Retina (tissue), 1 donor: ENCODE measurements at places on chromosomes 13 and 19.

- DNase-seq: no peak
Measured at GRCh38 chr13:30923418-30923817, 9.0 kb upstream of the TEX26 start.

DNA sequence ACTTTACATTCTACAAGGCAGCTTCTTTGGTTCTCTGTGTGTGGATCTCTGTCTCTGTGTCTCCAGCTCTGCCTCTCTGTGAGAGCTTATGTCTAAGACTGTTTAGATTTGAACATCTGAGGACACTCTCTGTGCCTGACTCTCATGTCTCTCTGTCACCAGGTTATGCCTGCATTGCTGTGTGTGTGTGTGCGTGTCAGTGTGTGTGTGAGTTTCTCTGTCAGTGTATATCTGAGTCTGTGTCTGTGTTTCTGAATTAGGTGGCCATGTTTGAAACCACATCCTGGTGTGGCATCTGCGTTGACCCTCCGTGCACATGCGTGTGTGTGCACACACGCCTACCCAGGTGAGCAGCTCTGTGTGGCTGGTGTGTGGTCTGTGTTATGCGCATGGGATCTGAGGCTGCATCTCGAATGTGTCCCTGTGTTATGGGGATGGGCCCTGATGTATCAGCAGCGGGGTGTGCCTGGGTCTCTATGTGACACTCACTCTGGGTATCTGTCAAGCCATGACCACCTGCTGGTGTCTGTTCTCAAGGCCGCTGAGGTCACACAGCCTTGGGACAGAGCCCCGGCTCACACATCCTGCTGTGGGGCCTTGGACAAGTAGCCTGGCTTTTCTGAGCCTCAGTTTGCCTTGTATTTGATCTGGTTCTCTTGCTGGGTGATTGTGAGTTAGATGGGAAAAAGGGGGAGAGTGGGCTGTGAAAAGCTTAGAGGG is 6.7 kb downstream of the ATP1A3 start:
- no peak for DNase-seq

DNA sequence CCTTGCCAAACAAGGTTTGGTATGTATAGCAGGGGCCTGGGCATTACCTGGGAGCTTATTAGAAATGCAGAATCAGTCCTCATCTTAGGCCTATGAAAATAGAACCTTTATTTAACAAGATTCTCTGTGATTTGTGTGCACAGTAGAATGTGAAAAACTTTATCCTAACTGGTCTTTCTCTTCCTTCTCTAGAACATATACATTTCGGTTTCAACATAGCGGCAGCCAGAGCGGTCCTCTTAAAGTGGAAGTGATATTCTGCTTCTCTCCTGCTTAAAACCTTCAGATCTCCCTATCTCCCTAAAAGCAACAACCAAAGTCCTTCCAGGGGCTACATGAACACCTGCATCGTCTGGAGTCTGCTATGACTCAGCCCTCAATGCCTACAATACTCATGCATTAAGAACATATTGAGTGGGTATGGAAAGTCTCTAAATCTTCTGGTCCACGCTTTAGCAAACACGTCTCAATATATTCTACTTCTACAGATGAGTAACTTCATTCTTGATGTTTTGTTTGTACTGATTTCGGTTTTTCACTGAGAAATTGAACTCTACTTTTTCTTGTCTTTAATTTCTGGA is 84.5 kb downstream of the SPRY2 start:
- no peak for DNase-seq

GRCh38 chr13:88176231-88176630 is 505.1 kb downstream of the SLITRK5 start:
- DNase-seq: no peak

DNA sequence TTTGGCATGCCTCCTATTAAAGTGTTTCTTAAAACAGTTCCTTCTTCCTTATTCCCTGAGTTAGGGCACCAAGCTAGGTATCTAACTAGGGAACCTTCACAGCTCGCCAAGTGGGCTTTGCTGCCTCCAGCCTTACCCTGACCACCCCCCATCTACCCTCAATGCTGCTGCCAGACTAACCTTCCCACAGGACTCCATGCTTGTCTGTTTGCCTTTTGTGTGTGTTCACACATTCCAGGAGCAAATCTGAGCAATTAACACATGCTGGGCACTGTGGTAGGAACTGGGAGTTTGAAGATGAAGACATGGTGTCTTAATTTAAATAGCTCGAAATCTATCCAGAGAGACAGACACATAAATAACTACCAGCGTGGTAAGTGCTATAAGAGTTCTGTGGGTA is 185.2 kb downstream of the MZT1 start:
- no peak for DNase-seq

DNA sequence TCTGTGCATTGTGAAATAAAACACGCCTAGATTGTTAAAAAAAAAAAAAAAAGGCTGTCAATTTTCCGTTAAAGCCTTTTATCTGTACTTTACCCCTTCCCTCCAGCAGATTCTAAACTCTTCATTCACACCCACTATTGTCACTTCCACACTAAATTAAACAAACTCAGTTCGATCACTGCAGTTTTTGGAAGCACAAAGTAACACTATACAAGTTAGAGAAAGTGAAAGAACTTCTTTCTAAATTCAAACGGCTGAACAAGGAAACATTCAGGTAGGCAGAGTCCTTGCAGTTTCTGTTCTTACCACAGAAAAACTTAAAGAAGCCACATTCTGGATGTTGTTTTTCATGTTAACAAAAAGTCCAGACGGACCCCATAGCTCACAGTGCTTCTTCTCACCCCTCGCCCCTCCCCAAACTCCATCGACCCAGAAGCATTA is 27.5 kb upstream of the UBE2L5 start:
- DNase-seq: peak; percentile 17
